ENCODE measurements at places on chromosomes 12 and 14.
A peak's percentile ranks its signal among the peaks of the same experiment; 100 is the strongest.

DNA sequence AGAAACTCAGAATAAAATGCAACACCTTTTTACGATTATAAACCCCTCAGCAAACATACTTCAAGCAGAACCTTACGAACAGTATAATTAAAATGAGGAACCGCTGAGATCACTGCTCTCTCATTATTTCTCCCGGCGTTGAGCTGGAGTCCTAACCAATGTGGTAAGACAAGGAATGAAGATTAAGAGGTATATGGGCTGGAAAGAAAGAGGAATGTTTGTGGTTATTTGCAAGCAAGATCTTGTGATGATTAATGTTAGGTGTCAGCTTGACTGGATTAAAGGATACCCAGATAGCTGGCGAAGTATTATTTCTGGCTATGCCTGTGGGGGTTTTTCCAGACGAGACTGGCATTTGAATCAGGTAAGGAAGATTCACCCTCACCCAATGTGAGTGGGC is 10.3 kb upstream of the ZNF84 start:
- no peak for DNase-seq

- no peak for DNase-seq
These were observed 10.0 kb downstream of the HIP1R start for GRCh38 chr12:122845041-122845864.

DNA sequence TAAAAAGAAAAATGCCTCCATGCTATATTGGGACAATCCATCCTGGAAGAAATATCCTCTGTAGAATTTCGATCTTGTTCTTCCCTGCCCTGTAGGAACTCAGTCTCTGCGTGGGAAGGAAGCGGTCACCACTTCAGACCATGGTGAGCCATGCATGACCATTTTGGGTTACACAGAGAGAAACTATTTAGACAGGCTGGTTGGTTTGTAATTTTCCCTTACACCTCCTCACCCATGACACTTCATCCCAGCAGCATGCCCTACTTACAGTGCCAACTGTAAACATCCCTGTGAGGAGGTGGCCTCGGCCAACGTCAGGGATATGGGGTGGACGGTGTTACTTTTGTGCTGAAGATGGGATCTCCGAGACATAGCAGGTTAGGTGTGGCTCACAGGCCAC is 121.4 kb downstream of the SMOC1 start:
- DNase-seq, result no peak

DNA sequence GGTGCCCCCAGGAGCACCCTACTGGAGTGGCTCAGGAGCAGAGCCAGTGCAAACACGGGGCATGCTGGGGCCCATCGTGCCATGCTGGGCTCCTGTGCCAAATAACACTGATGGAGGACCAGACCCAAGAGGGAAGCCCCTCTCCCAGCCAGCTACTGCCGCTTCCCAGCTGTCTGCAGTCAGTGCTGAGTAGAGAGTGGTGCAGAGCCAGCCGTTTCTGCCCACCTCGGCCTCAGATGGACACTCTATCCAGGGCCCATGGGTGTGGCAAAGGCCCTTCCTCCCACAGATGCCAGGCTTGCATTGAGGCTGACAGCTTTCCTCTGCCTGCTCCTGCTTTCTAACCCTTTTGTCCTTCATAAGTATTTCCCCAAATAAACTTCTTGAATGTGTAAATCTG is 13.2 kb downstream of the CLBA1 start:
- no peak for DNase-seq

DNA sequence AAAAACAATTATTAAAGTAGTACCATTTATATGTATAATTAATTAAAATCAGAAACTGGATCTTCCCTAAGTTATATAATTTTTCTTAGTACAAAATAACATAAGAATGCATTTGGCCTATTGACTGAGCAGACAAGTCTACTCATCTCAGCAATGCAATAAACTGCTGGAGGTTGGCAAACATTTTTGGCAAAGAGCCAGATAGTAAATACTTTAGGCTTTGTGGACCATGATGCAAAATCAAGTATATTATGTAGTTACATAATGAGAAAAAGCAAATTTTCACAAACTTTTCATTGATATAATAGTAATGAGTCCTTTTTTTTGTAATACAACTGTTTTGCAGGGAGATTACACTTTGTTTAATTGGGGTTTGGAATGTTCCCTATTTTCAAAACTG is 30.9 kb downstream of the ERGIC2 start:
- DNase-seq, result no peak

DNA sequence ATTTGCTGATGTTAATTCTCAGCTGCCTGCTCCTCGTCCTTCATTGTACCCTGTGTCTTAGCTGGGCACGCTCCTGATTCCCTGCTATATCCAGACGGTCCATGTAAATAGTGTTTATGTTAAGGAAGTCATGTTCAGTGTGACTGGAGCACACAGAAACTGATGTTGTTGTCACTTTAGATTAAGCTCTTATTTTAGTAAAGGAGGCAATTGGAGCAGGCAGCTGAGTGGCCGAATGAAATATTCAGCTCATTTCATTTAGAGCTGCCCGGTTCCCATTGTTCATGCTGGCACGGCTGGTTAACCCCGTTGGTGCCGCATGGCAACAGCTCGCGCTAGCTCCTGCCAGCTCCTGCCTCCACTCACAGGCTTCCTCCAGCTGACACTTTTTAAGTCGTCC is 446.8 kb upstream of the SOX5 start:
- no peak for DNase-seq

DNA sequence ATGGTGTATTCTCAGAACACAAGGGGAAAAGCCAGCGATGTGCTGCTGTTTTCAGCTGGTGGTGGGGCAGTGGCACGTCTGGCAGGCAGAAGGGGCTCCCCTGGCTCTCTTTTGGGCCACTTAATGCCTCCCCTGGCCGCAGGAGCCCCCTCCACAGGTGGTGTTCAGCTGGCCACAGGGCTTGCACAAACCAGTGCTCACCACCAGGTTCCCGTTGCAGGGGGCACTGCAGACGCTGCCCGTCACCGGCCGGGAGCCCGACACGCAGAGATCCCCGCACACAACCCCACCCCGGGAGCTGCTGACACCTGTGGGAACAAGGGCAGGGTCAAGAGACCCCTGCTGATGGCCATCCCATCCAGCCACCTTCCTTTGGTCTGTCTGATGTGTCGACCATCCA is 6.7 kb downstream of the KRT83 start:
- no peak for DNase-seq

DNA sequence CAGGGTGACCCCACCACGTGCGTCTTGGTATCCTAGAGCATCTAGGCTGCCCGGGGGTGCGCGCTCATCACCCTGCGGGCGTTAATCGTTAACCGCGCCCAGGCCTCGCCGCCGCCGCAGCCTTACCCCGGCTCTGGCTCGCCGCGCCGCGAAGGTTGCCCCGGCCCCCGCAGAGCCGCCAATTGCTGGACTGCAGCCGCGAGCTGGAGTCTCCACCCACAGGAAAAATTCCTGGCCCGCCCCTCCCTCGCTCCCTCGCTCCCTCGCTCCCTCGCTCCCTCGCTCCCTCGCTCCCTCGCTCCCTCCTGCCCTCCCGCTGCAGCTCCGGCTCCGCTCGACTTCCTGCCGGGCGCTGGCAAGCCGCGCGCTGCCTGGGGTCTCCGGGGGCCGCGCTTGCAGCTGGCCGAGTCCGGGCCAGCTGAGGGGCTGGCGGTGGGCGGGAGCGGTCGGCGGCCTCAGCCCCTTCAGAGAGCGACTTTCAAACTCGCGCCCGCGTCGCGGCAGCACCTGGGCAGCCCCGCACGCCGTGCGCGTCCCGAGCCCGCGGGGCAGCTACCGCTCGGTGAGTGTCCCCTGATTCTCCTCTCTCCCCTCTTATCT is at the start of gene PLEKHG3:
Gene PLEKHG3 (plus strand): TSS at position 282 of the 600 bp plus-strand sequence. CDS start 23,208 bp downstream, outside the sequence.
- peak; percentile 33 for DNase-seq

DNA sequence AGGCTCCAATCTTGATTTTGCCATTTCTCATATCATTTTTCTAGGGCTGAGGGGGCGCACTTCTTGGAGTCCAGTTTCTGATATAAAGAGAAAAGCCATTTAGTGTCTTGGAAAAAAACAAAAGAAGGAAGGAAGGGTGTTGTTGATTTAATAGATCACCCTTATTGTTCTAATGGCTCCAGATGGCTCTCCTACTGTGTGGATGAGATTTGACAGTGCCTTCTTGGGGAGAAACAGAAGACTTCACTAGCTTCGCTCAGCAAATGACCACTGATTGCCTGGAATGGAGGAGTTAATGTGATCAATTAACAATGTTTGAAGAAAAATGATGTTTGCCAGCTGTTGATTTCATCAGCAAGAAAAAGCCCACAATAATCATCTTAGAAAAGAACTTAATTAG is 216.2 kb downstream of the APAF1 start:
- DNase-seq, result no peak

- DNase-seq, result no peak
These were observed 23.1 kb downstream of the ETV6 start for GRCh38 chr12:11672256-11673191.

DNA sequence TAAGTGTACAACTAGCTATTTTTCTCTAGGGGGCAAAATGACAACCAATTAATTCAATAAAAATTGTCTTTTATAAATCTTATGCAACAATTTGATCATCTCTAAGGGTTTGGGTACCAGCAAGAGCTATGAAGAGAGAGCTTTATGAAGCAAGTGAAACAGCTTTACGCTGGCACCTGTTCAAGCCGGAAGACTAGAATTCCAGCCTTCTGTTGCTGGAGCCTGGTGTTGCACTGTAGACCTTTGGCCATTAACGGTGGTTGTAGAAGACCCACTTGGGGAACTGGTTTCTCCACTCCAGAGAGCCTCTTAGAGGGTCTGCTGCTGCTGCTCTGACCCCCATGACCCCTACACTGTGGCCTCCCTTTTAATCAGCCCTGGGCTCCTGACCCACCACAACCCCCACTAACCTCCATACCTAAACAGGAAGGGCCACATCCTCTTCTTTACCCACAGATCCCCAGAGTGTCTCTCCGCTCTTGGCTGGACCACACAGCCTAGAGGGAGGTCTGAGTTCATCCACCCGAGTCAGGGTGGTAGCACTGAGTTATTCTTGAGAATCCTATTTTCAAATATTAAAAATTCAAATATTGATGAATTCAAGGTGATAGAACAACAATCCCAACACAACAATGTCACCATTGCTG is 54.6 kb upstream of the STON2 start:
- DNase-seq, result no peak

- no peak for DNase-seq
These were observed 341.4 kb downstream of the ADAMTS20 start for GRCh38 chr12:43210485-43211192.

- DNase-seq, result no peak
These were observed 54.3 kb downstream of the BMP4 start for GRCh38 chr14:53902307-53902706.

DNA sequence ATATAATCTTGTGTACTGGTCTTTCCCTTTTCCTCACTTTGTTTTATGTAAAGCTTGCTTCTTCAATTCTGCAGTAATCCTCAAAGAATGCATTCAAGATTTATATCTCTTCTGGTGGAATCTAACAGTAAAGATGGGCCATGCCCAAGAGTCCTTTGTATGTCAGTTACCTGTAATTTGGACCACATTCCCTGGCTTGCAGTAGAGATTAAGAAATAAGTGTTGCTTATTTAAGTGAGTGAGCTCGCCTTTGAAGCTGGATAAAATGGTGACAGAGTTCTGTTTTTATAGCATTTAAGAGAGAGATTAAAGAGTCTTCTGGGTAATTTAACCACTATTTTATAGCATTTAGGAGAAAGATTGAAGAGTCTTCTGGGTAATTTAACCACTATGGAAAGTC is 262.1 kb upstream of the ATP2B1 start:
- DNase-seq, result no peak

- DNase-seq, result no peak
These were observed 110.9 kb upstream of the PLXNC1 start for GRCh38 chr12:94037444-94037843.

- no peak for DNase-seq
These were observed 76.6 kb upstream of the GNG2 start for GRCh38 chr14:51783765-51784164.

GRCh38 chr14:63401646-63402045 is 82.9 kb upstream of the GPHB5 start:
- no peak for DNase-seq

- DNase-seq, result no peak
These were observed 235.2 kb upstream of the AMIGO2 start for GRCh38 chr12:47314996-47315395.

GRCh38 chr12:20142316-20142715 is 226.0 kb upstream of the PDE3A start:
- DNase-seq, result no peak

DNA sequence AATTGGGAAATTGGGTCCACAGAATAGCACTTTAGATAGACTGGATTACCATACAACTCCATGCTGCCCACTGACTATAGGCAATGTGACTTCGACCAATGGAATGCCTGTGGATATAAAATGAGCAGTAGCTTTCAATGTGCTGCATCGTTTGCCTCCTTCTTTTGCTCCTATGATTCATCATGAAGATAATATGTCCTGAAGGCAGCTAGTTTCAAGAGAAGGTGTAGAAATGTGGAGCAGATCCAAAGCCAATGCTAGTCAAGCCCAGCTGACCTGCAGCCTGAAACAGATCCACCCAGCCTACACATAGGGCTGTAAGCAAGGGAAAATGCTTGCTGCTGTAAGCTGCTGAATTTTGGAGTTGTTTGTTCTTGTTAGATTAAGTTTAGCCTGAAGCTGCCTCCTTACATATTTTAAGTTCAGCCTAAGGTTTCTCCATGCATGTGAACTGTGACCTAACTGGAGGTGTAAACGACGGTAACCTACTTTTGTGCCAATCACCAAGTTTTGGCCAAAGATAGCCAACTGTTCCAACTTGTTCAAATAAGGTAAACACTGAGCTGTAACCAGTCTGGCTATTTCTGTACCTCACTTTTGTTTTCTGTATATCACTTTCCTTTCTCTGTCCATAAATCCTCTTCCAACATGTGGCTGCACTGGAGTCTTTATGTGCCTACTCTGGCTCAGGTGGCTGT is 169.1 kb upstream of the AVPR1A start:
- no peak for DNase-seq

DNA sequence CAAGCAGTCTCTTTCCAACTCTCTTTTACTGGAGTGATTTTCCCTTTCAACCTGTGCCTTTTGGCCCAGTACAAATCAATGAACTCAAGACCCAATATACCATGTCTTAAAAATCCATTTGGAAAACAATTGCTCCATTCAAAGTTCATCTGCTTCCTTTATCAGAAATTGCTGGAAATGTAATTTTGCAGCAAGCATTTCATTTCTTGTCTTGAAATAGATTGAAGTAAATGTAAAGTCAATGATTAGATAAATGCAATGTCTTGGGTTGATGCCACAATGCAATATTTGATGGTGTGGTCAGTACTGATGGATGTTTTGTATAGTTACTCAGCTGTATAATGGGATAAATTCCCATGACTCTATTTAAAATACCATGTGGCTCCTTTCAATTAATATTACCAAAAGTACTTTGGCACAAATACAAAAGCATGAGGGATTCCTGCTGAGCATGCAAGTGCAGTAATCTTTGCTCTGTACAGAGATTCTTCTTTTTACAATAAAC is 707.7 kb upstream of the NOVA1 start:
- DNase-seq, result no peak
